Sigmoid colon (tissue), 7 donors: ENCODE measurements at places on chromosomes 11 and 22. TPM values are rescaled to one million over a fixed set of nuclear protein-coding genes. Genes with fewer than 3 reads are reported as not detected.

Gene PKP3
- 0.71 TPM for total RNA-seq

Gene CCDC87
- 0.16 TPM for total RNA-seq

Gene NAALAD2
- 3.9 TPM for total RNA-seq

Gene SLC17A6
- total RNA-seq = not detected

GRCh38 chr11:9109858-9110731 is 18.7 kb upstream of the SCUBE2 start:
- no peak overlapping the region for H3K4me3 ChIP-seq
- no peaks in the 10 kb centered on the region for H3K36me3 ChIP-seq
- no peaks in the 10 kb centered on the region for H3K4me1 ChIP-seq
- H3K27ac ChIP-seq = no peak overlapping the region

GRCh38 chr11:10418259-10418949 is 36.7 kb upstream of the AMPD3 start:
- peaks cover 2% of the 10 kb centered on the region for H3K4me1 ChIP-seq
- H3K36me3 ChIP-seq = no peaks in the 10 kb centered on the region
- DNase-seq = no peak
- H3K27me3 ChIP-seq = no peaks in the 10 kb centered on the region
